ENCODE measurements at places on chromosomes 3 and 15. TPM values are rescaled to one million over a fixed set of nuclear protein-coding genes. Genes with fewer than 3 reads are reported as not detected.

The GOLGA6L7 gene
- total RNA-seq, result not detected

The LRRC3B gene
- total RNA-seq, result 0.09 TPM

The ALDH1L1 gene
- total RNA-seq, result 3.3 TPM

The ACP3 gene
- 11.5 TPM for total RNA-seq

The PLCH1 gene
- total RNA-seq, result 12.1 TPM

The NDN gene
- 30.7 TPM for total RNA-seq

The KCNMB3 gene
- total RNA-seq, result 2.5 TPM

The CRABP1 gene
- not detected for total RNA-seq

The GASK1A gene
- 3.9 TPM for total RNA-seq

The RUVBL1 gene
- 17.0 TPM for total RNA-seq

The KNL1 gene
- total RNA-seq, result 0.61 TPM

The CPNE9 gene
- total RNA-seq, result 0.90 TPM

The KCNMB2 gene
- total RNA-seq, result 1.2 TPM

The NEK10 gene
- total RNA-seq, result 0.49 TPM

The CLDN16 gene
- total RNA-seq, result 0.14 TPM

The PLA2G4D gene
- not detected for total RNA-seq

The SEMA6D gene
- 8.0 TPM for total RNA-seq

The MAP6D1 gene
- 1.2 TPM for total RNA-seq

The SPINK8 gene
- total RNA-seq, result not detected

All from upper lobe of right lung (tissue), 1 donor.